ENCODE measurements at places on chromosomes 12 and 14. TPM values are rescaled to one million over a fixed set of nuclear protein-coding genes. Genes with fewer than 3 reads are reported as not detected.

The ACOT2 gene
- 27.2 TPM for total RNA-seq

The STYK1 gene
- 0.53 TPM for total RNA-seq

The TAS2R50 gene
- 2.9 TPM for total RNA-seq

The SYNDIG1L gene
- total RNA-seq: under 0.01 TPM

The CACNA2D4 gene
- total RNA-seq: 1.5 TPM

The GPRC5D gene
- 0.13 TPM for total RNA-seq

The FAM222A gene
- total RNA-seq: 0.23 TPM

The WNT1 gene
- total RNA-seq: not detected

The KRT85 gene
- not detected for total RNA-seq

All from smooth muscle cell of the pulmonary artery (primary cell).